Caudate nucleus (tissue), 63 donors: ENCODE measurements at places on chromosomes 4 and X.

- no peak for DNase-seq
Observed at GRCh38 chr4:145956288-145956890, 17.8 kb upstream of the ZNF827 start.

DNA sequence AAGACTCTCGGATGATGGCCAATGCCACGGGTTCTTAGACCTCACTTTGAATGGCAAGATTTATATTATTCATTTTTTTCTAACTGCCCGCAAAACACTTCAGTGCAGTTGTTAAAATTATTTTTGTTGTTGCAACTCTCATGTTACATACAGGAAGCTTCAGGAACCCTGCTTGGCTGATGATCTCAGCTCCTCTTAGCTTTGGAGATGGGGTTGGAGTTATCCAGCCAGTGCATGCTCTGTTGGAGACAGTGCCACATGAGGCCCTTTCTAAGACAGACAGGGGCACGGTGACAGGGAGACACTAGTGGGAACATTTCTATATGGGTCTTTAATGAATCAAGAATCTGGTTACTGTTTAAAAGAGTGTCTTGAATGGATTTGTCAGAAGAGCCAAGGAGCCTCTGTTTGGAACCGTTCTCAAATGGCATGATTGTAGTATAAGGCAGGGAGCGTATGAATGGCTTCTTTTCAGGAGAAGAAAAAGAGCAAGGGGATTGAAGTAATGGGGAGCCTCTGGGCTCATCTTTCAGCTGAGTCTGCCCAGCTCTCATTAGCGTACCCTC, 61.9 kb upstream of the ENPP6 start:
- no peak for DNase-seq

GRCh38 chr4:41442810-41443209, 95.1 kb upstream of the LIMCH1 start:
- DNase-seq: no peak

GRCh38 chrX:119734897-119735339, 23.5 kb upstream of the SOWAHD start:
- DNase-seq: no peak

- no peak for DNase-seq
Observed at GRCh38 chr4:74627504-74627903, 166.8 kb downstream of the BTC start.

DNA sequence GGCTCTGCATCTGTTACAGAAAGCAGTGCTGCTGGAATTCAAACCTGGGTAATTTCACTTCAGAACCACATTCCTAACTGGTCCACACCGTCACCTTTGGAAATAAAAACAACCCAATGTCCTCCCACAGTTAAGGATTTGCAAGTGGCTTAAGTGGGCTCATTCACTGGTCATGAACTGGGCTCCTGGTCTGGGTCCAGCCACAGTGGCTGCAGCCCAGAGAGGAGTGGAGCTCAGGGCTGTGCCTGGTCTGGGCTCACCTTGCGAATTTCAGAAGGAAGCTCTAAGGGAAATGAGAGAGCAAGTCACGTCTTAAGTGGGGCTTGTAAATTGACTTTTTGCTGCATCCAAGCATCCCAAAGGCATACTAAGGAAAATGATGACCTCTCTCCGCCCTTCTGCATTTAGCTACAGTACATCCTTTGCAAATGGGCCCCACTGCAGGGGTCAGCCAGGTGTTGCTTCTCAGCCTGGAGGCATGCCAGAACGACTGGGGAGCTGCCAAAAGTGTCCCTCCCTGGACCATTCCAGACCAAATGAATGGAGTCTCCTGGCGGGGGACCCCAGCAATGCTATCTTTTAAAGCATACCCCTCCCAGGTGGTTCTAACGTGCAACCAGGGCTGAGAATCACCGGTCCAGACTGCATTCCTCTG, 25.6 kb upstream of the CRMP1 start:
- DNase-seq: no peak

GRCh38 chrX:15016051-15016450, 142.8 kb downstream of the MOSPD2 start:
- DNase-seq: no peak

DNA sequence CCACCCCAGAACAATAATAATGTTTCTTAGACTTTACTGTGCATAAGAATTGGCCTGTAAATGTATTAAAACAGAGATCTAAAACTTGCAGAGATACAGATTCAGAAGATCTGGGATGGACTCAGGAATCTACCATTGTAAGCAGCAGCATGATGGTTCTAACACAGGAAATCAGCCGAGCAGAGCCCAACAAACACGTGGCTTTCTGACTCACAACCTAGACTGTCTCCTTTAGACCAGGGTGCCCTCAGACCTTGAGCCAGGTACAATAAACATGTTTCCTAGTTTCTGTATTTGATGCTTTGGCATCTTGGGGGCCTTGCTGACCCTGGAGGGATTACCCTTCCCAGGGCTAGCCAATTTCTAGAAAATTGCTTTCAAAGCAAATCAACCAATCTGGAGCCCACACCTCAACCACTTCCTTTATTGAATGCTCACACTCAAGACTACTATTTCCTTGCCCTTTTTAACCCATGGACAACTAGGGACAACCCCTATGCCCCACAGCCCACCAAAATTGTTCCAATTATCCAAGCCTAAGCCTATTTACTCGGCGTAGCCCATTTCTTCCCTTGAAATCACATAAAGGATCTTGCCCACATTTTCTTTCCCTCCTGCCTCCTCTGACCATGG, 80.5 kb downstream of the TBC1D9 start:
- DNase-seq: no peak
